ENCODE measurements at places on chromosomes 5 and 9. TPM values are rescaled to one million over a fixed set of nuclear protein-coding genes. Genes with fewer than 3 reads are reported as not detected.
A peak's percentile ranks its signal among the peaks of the same experiment; 100 is the strongest.

DNA sequence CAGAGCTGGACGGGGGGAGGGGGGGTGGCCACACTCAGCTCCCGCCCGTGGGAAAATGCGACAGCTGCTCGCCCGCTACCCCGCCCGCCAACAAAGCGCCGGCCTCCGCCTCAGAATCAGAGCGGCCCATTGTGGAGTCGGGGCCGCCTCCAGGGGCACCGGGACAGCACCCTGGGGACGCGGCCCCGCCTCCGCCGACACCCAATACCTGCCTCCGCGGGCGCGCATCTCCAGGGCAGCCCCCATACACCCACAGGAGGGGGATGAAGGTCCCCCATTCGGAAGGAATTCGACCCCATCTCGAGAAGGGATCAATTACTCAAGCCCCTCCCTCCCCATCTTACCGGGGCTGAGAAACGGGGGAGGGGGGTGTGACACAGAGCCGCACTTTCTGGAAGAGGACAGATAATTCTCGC is 1.3 kb downstream of the NOTCH1 start:
- peak; percentile 87 for DNase-seq

- DNase-seq = no peak
Measured at GRCh38 chr9:105531530-105531929, 26.4 kb upstream of the FKTN start.

- DNase-seq = no peak
Measured at GRCh38 chr5:149267241-149267973, 4.3 kb upstream of the AFAP1L1 start.

Gene CORO2A
- 33.3 TPM for polyA plus RNA-seq
